DMS79 (cell line): ENCODE measurements at places on chromosomes 4 and X.

- DNase-seq, result no peak
Observed at GRCh38 chr4:77184974-77185373, 28.0 kb downstream of the CCNG2 start.

DNA sequence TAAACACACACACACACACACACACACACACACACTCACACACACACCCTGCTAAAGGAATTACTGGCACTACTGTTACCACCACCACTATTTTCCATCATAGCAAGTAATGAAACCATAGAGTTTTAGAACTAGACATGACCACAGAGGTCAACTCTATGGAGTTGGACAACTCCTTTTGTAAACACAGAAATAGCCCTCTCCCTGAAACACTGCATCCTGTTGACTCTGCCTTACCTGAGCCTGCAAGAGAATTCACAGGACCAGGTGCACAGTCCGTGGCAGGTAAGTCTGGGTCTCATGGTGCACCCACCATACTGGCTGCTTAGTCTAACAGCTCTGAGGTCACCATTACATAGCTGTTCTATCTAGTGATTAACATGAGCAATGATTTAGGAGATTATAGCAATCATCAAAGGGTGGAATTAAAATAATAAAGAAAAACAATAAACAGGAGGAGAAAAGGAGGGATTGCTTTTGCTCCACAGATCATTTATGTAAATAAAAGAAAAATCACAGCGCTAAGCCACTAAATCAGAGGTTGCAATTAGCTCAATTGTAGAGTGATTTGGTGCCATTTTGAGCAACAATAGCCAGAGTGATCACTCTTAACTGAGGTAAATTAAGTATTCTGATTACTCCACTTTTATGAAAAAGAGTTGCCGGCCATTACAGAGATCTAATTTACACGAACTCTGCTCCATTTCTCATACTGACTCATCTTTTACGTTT, 340.0 kb upstream of the RASGEF1B start:
- no peak for DNase-seq

DNA sequence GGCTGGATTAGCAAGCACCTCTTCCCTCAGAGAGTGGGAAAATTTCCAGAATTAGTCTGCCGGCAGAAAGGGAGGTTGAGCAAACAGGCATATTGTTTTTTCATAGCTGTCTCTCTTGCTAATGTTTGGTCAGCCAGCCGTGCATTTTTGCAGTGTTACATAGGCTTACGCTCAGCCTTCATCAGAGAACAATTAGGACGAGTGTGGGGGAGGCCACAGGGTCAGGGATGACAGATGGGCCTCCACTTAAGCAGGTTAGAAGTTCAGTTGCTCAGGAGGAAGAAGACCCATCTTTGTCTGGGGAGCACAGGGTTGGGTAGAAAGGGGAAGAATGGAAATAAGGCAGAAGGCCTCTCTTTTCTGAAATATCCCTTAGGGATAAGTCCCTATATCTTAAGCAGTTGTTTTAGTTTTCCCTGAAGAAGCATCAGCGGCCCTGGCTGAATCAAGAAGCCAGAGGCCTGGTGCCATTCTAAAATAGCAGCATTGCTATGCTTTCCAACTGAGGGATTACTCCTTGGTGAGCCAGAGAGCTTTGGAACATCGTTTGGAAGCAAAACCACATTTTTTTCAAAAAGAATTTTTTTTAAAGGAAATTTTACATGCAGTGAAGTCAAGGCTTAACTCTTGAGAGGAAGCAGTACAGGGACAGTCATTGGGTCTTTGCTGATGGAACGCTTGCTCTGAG, 118.8 kb downstream of the SMIM20 start:
- DNase-seq, result no peak

DNA sequence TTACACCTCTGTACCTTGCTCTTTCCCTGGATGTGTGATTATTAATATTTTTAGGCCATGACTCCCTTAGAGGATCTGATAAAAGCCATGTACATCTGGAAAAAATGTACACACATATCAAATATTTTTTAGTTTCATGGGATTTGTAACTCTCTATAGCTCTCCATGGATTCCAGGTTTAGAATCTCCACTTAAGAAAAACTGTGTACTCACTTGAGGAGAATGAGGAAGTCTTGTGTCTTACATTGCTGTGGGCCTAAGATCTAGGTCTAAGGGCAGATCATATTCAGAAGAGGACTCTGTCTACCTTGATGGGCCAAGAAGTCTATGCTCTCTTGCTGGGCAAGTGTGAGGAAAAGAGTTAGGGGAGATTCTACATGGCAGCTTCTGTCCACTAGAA, 98.0 kb downstream of the RRAGB start:
- no peak for DNase-seq

DNA sequence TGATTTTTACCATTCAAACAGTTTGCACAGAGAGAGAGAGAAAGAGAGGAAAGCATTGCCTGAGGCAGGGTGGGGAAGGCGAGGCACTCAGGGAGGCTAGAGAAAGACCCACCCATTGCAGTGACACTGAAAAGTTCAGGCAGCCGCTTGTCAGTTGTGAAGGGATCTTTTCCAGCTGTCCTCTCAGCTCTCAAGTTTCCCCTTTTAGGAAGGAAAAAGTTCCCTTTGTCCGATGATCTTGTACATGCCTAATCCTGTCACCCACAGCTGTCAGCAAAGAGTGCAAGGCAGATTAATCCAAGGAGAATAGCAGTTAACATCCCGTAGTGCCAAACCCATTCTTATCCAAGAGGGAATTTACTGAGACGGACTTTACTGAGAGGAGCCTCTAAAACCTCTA, 255.0 kb downstream of the MAGEB5 start:
- no peak for DNase-seq

- no peak for DNase-seq
Observed at GRCh38 chr4:180150818-180151217, 2092.4 kb upstream of the TENM3 start.

GRCh38 chr4:155789391-155789790, 30.6 kb downstream of the GUCY1B1 start:
- DNase-seq, result no peak

- no peak for DNase-seq
Observed at GRCh38 chrX:136255541-136255940, 4.3 kb upstream of the MAP7D3 start.

DNA sequence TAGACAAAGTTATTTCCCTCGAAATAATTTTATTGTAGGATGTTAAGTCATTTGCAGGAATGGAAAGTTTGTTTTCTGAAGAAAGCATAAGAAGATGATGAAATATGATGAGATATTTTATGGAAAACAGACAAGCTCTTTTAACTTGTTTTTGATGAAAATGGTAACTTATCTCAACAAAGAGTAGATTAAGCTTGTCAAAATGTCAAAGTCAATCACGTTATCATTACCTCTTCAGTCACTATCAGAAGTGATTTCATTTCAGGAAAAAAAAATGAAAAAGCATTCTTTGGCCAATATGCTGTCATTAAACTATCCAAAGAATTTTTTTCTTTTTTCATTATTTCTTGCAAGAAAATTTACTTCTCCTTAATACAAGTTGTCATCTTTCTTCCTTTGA, 221.0 kb upstream of the ANKRD50 start:
- DNase-seq, result no peak

DNA sequence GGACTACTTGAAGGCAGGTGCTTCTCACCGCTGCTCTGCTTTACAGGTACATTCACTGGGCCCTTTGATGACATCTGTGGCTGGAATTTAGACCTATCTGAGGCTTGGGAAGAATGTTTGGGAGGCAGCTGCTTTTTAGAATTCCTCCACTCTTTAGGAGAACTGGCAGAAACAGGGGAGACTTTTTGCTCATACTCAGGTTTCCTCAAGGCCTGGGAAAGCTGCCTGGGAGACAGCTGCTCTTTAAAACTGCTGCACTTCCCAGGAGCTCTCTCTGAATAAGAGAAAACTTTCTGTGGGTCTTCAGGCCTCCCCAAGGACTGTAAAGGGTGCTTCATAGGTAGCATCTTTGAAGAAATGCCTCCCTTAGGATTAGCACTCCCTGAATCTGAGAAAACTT, 14.3 kb downstream of the CT47C1 start:
- DNase-seq, result no peak

DNA sequence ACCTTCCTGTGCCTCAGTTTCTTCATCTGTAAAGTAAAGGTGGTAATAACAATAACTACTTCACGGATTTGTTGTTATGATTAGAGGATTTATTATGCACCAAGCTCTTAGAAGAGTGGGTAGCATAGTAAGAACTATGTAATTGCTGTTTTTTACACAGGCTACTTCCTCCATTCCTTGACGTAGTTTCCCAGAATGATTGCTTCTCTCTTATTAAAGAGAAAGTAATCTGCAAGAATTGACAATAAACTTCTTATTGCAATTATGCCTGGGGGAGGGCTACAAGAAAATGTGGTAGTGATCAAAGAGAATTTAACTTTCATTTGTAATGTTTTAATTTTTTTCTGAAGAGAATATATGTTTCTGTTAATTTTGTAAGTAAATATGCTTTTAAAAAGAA, 238.7 kb downstream of the GASK1B start:
- no peak for DNase-seq

- DNase-seq, result no peak
Observed at GRCh38 chrX:9327747-9328145, 137.1 kb upstream of the TBL1X start.

GRCh38 chr4:58553031-58553430, 1442.8 kb upstream of the IGFBP7 start:
- no peak for DNase-seq

DNA sequence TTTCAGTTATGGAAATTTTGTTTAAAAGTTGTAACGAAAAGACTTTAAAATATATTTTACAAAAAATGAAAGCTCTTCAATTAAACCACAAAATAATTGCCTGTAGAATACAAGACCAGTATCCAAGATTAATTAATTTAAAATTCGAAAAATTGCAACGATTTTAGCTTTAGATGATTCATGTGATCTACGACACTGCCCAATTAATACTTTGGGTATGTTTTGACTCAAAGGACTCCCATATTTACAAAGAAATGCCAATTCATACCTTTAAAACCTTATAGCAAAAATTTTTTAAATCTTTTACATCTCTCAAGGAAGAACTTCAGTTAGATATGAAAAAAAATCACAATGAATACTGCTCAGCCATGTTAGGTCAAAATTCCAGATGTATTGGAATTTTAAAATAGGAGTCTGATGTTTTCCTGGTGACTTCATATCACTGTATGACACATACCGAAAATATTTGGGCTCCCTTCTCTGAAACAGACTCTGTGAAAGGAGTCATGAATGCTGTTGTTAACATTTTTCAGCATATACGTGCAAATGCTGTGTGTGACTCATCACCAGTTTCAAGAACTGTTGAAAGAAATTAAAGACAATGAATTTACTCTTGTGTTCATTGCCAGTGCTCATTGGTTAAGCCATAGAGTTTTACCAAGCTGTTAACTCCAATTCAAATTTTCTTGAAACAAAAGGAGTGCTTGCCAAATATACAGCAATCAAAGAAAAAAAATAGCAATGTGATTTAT, 13.8 kb upstream of the SMS start:
- no peak for DNase-seq

- DNase-seq, result no peak
Observed at GRCh38 chrX:15515931-15516330, 15.3 kb downstream of the BMX start.

DNA sequence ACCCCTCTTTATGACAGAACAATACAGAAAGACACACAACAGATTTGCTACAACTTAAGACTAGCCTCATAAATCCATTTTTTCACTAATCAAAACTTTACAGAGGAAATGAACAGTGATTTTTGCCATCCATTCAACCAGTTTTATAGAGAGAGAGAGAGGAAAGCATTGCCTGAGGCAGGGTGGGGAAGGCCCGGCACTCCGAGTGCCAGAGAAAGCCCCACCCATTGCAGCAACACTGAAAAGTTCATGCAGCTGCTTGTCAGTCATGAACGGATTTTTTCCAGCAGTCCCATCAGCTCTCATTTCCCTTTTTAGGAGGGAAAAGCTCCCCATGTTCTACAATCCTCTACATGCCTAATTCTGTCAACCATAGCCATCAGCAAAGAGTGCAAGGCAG, 236.9 kb downstream of the CHIC1 start:
- DNase-seq, result no peak
